Karpas-422 (cell line): ENCODE measurements at places on chromosomes 7 and 10. TPM values are rescaled to one million over a fixed set of nuclear protein-coding genes. Genes with fewer than 3 reads are reported as not detected.

- peak; percentile 48 for DNase-seq
These were observed 1.4 kb downstream of the TCERG1L start for GRCh38 chr10:131310142-131310541.

GRCh38 chr7:16930946-16931345, 49.2 kb upstream of the AGR3 start:
- DNase-seq: no peak

DNA sequence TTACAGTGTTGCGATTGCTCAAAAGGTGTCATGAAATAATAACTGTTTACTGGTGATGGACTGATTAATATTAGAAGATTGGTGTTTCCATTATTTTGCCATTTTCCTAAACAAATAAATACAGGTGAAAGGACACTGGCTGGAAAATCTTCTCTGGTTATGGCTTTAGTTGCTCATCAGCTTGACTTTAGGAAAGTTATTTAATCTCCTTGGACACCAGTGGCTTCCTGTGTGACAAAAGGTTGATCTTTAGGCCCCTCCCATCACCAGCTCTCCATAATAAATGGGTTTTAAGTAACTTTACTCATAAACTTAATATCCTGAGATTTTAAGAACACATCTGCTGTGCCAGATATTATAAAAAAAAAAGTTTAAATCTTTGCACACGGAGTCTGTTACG, 737 bp downstream of the CABCOCO1 start:
- DNase-seq: no peak

DNA sequence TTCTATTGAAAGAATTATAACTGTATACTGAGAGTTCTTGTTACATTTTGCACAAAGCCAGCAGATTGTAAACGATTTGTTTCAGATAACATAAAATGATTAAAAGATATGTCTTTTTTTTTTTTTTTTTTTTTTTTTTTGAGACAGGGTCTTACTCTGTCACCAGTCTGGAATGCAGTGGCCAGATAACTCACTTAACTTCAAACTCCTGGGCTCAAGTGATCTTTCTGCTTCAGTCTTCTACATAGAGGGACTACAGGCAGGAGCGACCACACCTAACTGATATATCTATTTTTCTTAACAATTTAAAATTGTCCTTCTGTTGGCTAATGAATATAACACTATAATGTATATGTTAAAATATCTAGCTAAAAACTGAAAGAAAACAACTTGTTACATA, 317.3 kb upstream of the CACNA2D1 start:
- DNase-seq: no peak

Gene ITIH5
- not detected in 2 replicates for total RNA-seq

- no peak for DNase-seq
These were observed 501 bp downstream of the TFPI2 start for GRCh38 chr7:93890041-93890463.
